Gastroesophageal sphincter (tissue), 4 donors: ENCODE measurements at places on chromosomes 5 and 9. TPM values are rescaled to one million over a fixed set of nuclear protein-coding genes. Genes with fewer than 3 reads are reported as not detected.

The NPR3 gene
- 0.81 TPM for total RNA-seq

The PCDHGA4 gene
- 4.7 TPM for total RNA-seq

DNA sequence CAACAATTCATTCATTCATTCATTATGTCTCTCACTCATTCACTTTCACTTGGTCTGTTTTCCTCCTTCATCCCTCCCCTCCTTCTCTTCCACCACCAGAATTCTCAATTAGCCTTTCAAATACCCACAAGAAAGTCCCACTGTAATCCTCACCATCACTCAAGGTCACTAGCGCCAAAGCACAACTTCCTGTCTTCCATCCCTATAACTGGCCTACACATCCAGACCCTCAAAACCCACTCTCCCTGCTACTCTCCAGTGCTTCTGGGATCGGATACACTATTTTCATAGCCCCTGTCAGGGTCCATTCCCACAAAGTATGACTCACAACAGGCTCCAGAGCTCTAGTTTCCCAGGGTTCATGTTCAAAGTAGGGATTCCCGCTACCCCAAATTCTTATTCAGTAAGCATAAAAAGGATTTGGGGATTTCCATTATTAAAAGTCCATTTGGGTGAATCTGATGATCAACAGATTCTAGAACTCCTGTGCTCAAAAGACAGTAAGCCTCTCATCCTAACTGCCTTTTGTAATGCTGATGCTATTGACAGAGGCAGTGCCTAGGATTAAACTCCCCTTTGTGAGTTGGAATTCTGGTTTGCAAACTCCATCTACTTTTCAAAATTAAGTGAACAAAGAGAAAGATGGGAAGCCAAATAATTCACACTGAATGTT, 250.9 kb downstream of the SEMA5A start:
- no peak for ATAC-seq

- no peak for ATAC-seq
Observed at GRCh38 chr9:98925956-98926355, 17.8 kb upstream of the COL15A1 start.

- ATAC-seq: no peak
Observed at GRCh38 chr5:144210655-144211054, 40.0 kb downstream of the KCTD16 start.
